ENCODE measurements at places on chromosomes 3 and 15. TPM values are rescaled to one million over a fixed set of nuclear protein-coding genes. Genes with fewer than 3 reads are reported as not detected.

The IMPG2 gene
- 0.07 TPM for total RNA-seq

DNA sequence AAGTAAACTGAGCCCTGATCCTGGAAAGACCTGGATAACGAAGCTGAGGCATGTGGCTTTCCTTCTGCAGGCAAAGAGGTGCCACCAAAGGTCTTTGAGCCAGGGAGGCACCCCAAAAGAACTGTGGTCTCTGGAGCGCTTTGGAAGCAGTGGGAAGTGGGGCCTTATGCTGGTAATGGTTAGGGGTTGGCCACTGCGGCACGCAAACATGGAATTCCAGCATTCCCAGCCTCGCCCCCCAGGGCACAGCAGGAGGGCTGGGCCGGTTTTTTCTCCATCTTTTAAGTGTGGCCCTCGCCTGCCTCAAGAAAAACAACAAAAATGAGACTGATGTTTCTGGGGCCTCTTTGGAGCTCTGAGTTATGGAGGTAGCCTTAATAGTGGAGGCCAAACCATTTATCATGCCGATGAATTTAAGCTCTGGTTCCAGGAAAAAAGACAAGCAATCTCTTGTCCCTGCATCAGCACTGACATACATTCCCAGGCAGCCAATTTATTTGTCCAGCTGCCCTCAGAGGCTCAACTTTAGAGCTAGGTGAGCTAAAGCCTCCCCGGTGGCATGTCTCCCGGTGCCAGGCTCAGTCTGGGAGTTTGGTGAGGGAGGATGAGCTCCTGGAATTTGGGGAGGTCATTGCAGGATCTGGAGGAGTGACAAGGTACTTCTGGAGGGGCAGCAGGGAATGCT is 109.0 kb downstream of the TLE3 start:
- DNase-seq = no peak
- H3K36me3 ChIP-seq = no peaks in the 10 kb centered on the region
- no peak overlapping the region for H3K4me3 ChIP-seq
- no peak overlapping the region for H3K27ac ChIP-seq
- H3K27me3 ChIP-seq = no peaks in the 10 kb centered on the region

The MRPL47 gene
- 48.8 TPM for total RNA-seq

The SPESP1 gene
- 0.47 TPM for total RNA-seq

DNA sequence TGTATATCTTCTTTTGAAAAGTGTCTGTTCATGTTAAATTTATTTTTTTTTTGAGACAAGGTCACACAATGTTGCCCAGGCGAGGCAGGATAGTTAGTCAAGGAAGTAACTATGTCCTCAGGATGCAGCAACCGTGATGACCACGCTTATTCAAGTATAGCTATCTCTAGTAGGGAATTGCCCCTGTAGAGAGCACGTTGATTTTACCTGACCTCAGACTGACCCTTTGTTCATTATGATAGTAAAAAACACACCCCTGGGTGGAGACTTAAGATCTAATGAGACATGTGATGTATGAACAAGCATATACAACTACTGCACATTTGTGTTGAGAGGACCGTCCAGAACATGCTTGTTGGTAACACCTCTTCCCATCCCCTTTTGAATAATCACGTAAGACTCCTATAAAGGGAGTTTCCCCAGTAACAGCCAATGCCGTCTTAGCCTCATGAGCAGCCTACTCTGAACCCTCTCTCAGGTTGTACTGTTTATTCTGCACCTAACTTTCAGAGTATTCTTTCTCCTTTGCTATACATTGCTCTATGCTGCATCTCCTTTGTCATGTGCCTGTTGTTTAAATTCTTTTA is 32.9 kb downstream of the ZNF621 start:
- no peak overlapping the region for H3K4me3 ChIP-seq
- peaks cover 1% of the 10 kb centered on the region for H3K36me3 ChIP-seq
- no peaks in the 10 kb centered on the region for H3K4me1 ChIP-seq
- H3K27ac ChIP-seq = no peak overlapping the region

The RBPMS2 gene
- total RNA-seq = not detected

The ANKDD1A gene
- 3.1 TPM for total RNA-seq

DNA sequence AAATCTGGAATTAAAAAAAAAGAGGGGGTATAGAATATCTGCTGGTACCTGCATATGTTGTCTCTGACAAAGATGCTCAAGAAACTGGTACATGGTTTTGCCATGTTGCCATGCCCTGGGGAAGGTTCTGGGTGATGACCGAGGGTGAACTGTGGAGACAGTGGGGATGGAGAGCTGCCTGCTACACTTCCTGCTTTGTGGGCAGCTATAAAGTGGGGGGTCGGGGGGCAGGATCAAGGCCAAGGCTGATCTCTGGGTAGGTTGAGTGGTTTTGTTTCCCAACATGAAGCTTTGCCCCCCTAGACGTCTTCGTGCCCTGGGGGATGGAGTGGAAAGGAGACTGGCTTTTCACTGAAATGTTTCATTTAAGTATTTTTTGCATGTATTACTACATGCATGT is 74.6 kb downstream of the IQSEC1 start:
- H3K4me1 ChIP-seq = peaks cover 74% of the 10 kb centered on the region
- no peak overlapping the region for H3K4me3 ChIP-seq
- peak overlapping the region; percentile 69 for H3K27ac ChIP-seq

DNA sequence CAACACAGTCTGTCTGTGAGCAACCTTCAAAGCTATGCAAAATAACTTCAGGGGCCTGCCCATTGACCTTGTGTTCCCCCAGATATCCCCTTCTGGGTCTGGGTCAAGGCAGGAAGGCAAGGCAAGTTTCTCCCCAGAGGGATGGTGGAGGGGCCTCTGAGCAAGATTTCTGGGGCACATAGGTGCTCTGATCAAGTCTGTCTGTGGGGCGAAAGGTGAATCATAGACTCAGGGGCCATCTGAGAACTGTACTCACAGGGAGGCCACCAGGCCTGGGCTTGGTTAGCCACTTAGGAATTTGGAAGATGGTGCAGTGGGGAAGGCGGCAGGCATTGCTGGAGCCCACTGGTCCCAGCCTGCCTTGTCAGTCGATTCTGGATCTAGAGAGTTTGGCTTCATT is 92.4 kb downstream of the MINAR1 start:
- no peaks in the 10 kb centered on the region for H3K4me1 ChIP-seq
- H3K27me3 ChIP-seq = no peaks in the 10 kb centered on the region
- DNase-seq = no peak
- H3K36me3 ChIP-seq = no peaks in the 10 kb centered on the region
- no peak overlapping the region for H3K27ac ChIP-seq
- H3K4me3 ChIP-seq = no peak overlapping the region

DNA sequence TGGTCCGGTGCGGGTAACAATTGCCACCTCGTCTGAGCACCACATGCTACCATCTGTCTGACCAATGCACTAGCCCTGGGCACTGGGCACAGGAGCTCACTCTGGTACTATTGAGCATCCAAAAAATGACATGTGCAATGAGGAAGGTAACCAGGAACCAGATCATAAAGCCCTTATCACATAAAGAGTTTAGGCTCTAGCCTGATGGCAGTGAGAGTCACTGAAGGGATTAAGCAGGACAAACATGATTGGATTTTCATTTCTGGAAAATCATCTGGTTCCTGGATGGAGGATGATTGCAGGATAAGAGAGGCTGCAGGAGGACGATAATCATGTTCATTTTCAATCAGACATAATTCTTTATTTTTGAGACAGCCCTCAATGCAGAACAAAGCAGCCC is 12.4 kb downstream of the NDUFB4 start:
- H3K4me1 ChIP-seq = no peaks in the 10 kb centered on the region
- H3K27me3 ChIP-seq = no peaks in the 10 kb centered on the region
- DNase-seq = no peak
- H3K27ac ChIP-seq = no peak overlapping the region
- H3K4me3 ChIP-seq = no peak overlapping the region
- no peaks in the 10 kb centered on the region for H3K36me3 ChIP-seq

The RETNLB gene
- total RNA-seq = not detected

GRCh38 chr3:149267565-149267964 is 45.9 kb upstream of the CP start:
- no peaks in the 10 kb centered on the region for H3K4me1 ChIP-seq
- no peak overlapping the region for H3K4me3 ChIP-seq
- H3K36me3 ChIP-seq = no peaks in the 10 kb centered on the region
- H3K27ac ChIP-seq = no peak overlapping the region
- DNase-seq = no peak

DNA sequence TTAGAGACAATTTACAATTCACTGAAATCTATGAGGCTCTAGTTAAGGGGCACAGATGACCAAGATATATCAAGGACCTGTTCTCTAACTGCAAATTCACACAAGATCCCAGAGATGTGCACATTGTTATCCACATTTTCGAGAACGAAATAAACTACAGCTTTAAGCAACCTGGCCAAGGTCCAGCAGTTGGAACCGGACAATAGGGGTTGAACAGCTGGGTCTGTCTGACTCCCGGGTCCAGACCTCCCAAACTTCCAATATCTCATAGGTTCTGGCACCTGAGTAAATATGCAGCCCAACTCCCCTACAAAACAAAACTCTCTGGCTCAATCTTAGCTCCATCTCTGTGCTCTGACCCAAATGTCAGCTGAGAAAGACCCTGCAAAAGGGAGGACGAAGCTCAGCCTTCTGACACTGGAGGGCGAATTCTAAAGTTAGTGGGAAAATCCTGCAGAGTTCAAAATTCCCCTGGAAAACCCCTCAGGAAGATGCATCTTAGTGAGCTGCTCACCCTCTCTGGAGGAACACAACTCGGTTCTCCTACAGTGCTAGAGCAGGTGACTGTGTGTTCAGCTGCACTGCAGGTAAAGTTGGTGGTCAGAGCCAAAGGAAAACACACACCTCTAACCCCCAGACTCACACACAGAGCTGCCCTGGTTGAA is 14.2 kb upstream of the SPATA12 start:
- no peak overlapping the region for H3K4me3 ChIP-seq
- no peak for DNase-seq
- H3K4me1 ChIP-seq = no peaks in the 10 kb centered on the region
- H3K27me3 ChIP-seq = no peaks in the 10 kb centered on the region
- no peaks in the 10 kb centered on the region for H3K36me3 ChIP-seq

The GPR176 gene
- 0.24 TPM for total RNA-seq

DNA sequence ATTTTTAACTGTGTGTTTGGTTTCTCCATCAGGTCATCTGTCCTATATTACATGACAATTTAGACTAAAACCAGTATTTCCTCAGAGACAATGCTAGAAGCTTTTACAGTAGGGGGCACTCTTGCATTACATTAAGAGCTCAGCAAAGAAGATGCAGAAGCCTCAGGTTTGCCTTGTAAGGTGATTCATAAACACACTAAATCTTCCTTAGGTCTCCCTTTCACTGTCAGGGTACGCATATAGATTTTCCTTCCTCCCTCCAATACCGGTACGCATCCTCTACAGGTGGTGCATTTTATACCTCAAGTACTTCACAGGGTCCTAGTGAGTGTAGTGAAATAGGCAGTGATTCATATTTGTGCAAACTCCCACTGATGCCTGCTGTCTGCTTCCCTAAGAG is 46.5 kb downstream of the CD86 start:
- H3K4me3 ChIP-seq = peak overlapping the region; percentile 5
- DNase-seq = peak; percentile 18
- H3K27ac ChIP-seq = peak overlapping the region; percentile 60
- no peaks in the 10 kb centered on the region for H3K27me3 ChIP-seq

- no peak overlapping the region for H3K27ac ChIP-seq
- no peaks in the 10 kb centered on the region for H3K36me3 ChIP-seq
- H3K27me3 ChIP-seq = no peaks in the 10 kb centered on the region
- no peak for DNase-seq
Measured at GRCh38 chr15:25242166-25242879, 196.5 kb downstream of the UBE3A start.

- no peak for DNase-seq
- no peaks in the 10 kb centered on the region for H3K27me3 ChIP-seq
- H3K36me3 ChIP-seq = peaks cover 36% of the 10 kb centered on the region
- no peak overlapping the region for H3K4me3 ChIP-seq
Measured at GRCh38 chr3:33699275-33699674, 18.8 kb downstream of the CLASP2 start.

DNA sequence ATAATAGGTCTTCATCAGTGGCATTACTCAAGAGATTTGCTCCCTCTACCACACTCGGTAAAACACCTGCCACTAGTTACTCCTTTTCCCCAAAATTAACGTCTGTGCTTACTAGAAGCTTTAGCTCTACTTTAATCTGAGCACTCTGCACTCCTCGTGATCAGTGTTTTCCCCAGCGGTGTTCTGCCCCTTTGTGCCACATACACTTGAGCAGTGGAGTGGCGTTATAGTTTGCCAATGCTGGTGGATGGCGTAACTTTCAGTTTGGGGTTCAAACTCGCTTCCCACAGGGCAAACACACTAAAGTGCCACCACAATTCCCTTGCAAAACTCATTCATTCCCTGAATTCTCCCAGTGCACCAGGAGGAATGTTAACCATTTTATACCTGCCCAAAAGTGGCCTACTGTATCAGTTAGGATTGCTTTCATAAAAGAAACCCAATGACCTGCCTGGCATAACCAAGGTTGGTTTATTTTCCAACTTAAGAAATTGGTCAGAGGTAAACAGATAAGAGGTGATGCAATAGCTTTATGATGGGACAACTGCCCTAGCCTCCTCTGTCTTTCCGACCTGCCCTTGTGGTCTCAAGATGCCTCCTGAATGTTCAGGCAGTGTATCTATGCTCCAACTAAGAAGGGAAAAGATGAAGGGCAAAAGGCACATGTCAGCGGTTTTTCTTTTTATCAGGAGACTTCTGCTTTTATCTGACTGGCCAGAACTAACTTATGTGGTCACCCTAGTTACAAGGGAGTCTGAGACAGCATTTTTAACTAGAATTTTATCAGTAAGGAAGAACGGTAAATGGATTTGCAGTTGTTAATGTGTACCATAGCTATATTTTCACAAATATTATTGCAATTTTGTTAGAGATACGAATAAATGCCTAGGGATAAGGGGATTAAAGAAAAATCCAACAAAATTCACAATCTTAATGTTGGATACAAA is 83.9 kb downstream of the FSIP1 start:
- H3K4me3 ChIP-seq = no peak overlapping the region
- H3K27me3 ChIP-seq = no peaks in the 10 kb centered on the region
- no peaks in the 10 kb centered on the region for H3K36me3 ChIP-seq
- H3K27ac ChIP-seq = no peak overlapping the region
- H3K4me1 ChIP-seq = no peaks in the 10 kb centered on the region

The SH2D7 gene
- total RNA-seq = not detected

The C3orf85 gene
- not detected for total RNA-seq

GRCh38 chr15:47587940-47588802 is 129.1 kb upstream of the SEMA6D start:
- H3K4me1 ChIP-seq = no peaks in the 10 kb centered on the region
- no peak overlapping the region for H3K27ac ChIP-seq
- no peak for DNase-seq
- H3K27me3 ChIP-seq = no peaks in the 10 kb centered on the region

The BSN gene
- 0.12 TPM for total RNA-seq

All from activated naive CD4-positive, alpha-beta T cell treated with anti-CD3 and anti-CD28 coated beads for 36 hours (primary cell).